ENCODE measurements at places on chromosomes 1 and 21.
A peak's percentile ranks its signal among the peaks of the same experiment; 100 is the strongest.

DNA sequence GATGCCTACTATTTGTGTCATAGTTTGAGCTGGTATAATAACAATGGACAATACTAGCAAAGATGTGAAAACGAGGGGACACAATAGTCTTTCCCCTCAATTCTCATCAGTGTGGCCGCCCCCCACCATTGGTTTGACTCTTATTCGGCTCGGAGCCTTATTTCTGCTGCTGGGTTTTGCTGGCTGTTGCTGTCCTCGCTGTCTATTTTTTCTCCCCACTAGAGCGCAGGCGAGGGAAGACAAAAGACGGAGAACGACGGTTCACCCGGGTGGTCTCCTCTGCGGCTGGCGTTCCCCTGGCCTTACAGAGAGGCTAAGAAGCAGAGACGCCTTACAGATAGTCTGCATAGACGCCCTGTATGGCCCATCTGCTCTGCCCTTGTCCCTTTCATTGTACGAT is 19.4 kb downstream of the CLIC6 start:
- H3K4me3 ChIP-seq: no peak overlapping the region
- peaks cover 4% of the 10 kb centered on the region for H3K4me1 ChIP-seq
- H3K27ac ChIP-seq: no peak overlapping the region
- no peaks in the 10 kb centered on the region for H3K27me3 ChIP-seq
- H3K36me3 ChIP-seq: no peaks in the 10 kb centered on the region

GRCh38 chr1:27664291-27664690 is 7.7 kb downstream of the IFI6 start:
- DNase-seq: no peak
- peaks cover 13% of the 10 kb centered on the region for H3K4me1 ChIP-seq
- H3K36me3 ChIP-seq: no peaks in the 10 kb centered on the region
- no peak overlapping the region for H3K4me3 ChIP-seq
- H3K27me3 ChIP-seq: no peaks in the 10 kb centered on the region
- no peak overlapping the region for H3K27ac ChIP-seq

DNA sequence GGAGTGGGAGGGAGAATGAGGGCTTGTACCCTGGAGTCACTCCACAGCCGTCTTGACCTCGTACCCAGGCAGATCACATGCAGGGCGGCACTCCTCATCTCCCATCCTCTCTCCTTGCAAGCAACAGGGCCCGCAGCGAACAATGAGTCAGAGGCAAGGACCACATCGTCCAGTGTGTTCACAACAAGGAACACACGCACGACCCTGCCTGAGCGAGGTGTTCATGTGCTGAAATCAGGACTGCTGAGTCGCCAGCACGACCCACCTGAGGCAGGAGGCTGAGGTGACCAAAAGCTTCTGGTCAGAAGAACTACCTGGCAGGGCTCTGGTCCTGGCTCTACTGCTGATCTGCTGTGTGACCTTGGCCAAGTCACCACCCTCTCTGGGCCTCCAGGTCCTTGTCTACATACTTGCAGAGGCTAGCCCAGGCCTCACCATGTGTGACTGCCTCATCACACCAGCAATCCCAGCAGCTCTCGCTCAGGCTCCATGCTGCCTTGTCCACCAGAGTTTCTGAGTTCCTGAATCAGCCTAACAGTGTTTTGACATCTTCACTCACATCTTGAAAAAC is 78.0 kb downstream of the SSBP3 start:
- DNase-seq: no peak
- H3K27me3 ChIP-seq: no peaks in the 10 kb centered on the region
- H3K36me3 ChIP-seq: no peaks in the 10 kb centered on the region
- H3K4me3 ChIP-seq: no peak overlapping the region
- peaks cover 99% of the 10 kb centered on the region for H3K4me1 ChIP-seq

GRCh38 chr1:58577654-58578030 is 590 bp upstream of the TACSTD2 start:
- H3K4me1 ChIP-seq: peaks cover 32% of the 10 kb centered on the region
- no peaks in the 10 kb centered on the region for H3K36me3 ChIP-seq
- peak overlapping the region; percentile 78 for H3K27ac ChIP-seq
- H3K4me3 ChIP-seq: peak overlapping the region; percentile 49
- no peaks in the 10 kb centered on the region for H3K27me3 ChIP-seq

DNA sequence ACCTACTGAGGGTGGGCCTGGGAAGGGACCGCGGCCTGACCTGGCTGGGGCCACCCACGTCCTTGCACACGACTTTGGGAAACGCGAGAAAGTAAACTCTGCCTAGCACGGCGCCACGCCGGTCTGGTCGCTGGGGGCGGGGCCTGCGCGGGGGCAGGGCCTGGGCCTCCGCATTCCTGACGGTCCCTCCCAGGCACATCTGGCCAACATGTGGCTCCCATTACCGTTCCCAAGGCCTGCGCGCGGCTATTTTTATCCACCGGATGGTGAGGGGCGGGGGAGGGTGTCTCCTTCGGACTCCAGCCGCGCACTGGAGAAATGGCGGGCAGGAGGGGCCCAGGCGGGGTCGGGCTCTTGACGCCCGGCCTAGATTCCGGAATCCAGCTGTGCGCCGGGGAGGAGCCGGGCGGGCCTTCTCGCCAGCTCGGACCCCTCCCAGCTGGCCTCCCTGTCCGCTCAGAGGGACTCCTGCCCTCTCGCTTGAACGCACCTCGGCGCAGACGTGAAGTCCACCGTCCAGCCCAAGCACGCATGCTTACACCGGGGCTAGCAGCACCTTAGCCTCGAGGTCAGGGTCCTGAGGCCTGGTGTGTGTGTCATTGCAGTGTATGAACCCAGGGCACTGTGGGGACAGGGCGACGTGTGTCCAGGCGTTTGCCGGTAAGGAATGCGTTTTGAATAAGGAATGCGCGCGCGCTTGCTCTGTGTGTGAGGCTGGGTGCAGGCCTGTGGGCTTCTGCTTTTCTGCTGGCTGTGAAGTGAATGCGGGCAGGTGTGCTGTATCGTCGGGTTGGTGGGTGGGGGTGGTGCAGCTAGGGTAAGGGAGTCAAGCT is 2.1 kb downstream of the EVA1B start:
- H3K4me3 ChIP-seq: peak overlapping the region; percentile 77
- no peak for DNase-seq
- H3K27me3 ChIP-seq: no peaks in the 10 kb centered on the region
- H3K36me3 ChIP-seq: no peaks in the 10 kb centered on the region

Measured in vagina (tissue), 2 donors.